ENCODE measurements at places on chromosomes 12 and 14.

GRCh38 chr12:107859367-107859766, 84.9 kb downstream of the ASCL4 start:
- no peak for DNase-seq

GRCh38 chr14:103727313-103727980, 11.8 kb downstream of the ZFYVE21 start:
- DNase-seq = no peak

- DNase-seq = no peak
Observed at GRCh38 chr14:88037325-88037724, 32.4 kb downstream of the GPR65 start.

DNA sequence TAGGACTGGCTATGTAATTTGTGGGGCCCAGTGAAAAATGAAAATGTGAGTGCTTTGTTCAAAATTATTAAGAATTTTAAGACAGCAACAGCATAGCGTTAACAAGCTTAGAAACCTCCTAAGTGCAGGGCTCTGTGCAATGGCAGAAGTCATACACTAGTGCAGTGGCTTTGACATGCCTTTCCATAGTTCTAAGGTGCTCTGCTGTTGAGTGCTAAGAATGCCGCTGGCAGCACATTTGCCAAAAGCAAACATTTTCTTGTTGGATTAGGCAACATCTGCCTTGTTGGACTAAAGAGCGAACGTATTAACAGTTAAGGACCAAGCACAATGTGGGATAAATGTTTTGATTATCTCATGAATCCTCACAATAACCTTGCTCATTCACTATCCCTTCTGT, 244.9 kb upstream of the PDE3A start:
- DNase-seq = no peak

DNA sequence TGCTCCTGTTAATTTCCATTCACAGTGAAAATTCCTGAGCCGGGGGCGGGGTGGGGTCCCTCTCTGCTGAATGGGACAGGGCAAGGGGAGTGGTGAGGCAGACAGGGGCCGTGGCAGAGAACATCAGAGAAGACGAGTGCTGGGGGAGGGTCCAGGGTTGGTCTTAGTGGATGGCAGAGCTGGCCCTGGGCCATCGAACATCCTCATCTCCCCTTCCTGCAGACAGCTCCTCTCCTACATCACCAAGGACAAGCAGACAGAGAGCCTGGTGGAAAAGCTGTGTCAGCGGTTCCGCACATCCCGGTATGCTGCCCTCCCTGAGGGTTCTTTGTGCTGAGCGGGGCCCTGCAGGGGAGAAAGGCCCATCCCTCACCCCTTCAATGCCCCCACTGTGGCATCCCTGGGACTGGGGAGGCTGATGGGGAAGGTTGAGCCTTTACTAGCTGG, 5.0 kb upstream of the GAPDH start:
- no peak for DNase-seq

Data from trophoblast cell (in vitro differentiated cells and primary cell).